ENCODE measurements at places on chromosomes 6 and 20. TPM values are rescaled to one million over a fixed set of nuclear protein-coding genes. Genes with fewer than 3 reads are reported as not detected.

- no peak for DNase-seq
Observed at GRCh38 chr20:61253264-61253639, 1.2 kb downstream of the CDH4 start.

DNA sequence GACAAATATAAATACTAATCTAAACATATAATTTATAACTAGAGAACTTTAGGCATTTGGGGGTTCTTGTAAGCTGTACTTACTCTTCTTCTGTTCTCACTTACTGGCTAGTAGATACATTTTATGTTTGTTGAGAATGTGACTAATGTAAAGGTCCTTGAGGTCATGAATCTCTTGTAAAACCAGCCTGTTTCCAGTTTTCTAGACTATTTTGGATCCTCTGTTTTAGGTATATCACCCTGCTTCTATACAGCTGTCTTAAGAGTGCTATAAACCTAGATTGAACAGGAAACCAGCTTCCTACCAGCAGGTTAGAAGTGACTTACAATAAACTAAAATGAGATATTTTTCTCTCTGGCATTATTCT, 134.2 kb downstream of the PLCB4 start:
- DNase-seq = no peak

- no peak for DNase-seq
Observed at GRCh38 chr6:8557014-8557748, 121.8 kb upstream of the SLC35B3 start.

TMEM170B gene
- 3.3 TPM for total RNA-seq

UBE3D gene
- 2.3 TPM for total RNA-seq
